A172 (cell line): ENCODE measurements at places on chromosomes 1 and 21. TPM values are rescaled to one million over a fixed set of nuclear protein-coding genes. Genes with fewer than 3 reads are reported as not detected.

The DIO1 gene
- total RNA-seq: not detected in 2 replicates

The TSPAN1 gene
- total RNA-seq: 1.6 and 2.3 TPM in 2 replicates

The HPCA gene
- not detected in 2 replicates for total RNA-seq

The CHIA gene
- total RNA-seq: not detected in 2 replicates

The PADI6 gene
- not detected in 2 replicates for total RNA-seq

The NOC2L gene
- 68.7 and 72.8 TPM in 2 replicates for total RNA-seq

The ADAMTS1 gene
- 3.7 and 7.7 TPM in 2 replicates for total RNA-seq

The SPOCD1 gene
- 5.7 and 6.9 TPM in 2 replicates for total RNA-seq

The GNAT2 gene
- total RNA-seq: 0.41 TPM in 1 of 2 replicates, not detected in the other

The HDAC1 gene
- total RNA-seq: 61.0 and 61.8 TPM in 2 replicates

The FAM72A gene
- 13.8 and 20.3 TPM in 2 replicates for total RNA-seq

The CDCA8 gene
- 16.0 and 22.5 TPM in 2 replicates for total RNA-seq

The PEX11B gene
- 40.8 and 41.8 TPM in 2 replicates for total RNA-seq

The TCHHL1 gene
- not detected in 2 replicates for total RNA-seq

The CCDC190 gene
- not detected in 2 replicates for total RNA-seq

The C4BPA gene
- not detected in 2 replicates for total RNA-seq

The CAPZA1 gene
- total RNA-seq: 249 and 268 TPM in 2 replicates

The SLC1A7 gene
- not detected in 2 replicates for total RNA-seq

The A3GALT2 gene
- total RNA-seq: not detected in 2 replicates

The LCE3E gene
- total RNA-seq: not detected in 2 replicates

The ZSWIM5 gene
- 0.14 and 0.16 TPM in 2 replicates for total RNA-seq

The FASLG gene
- not detected in 2 replicates for total RNA-seq

The ACTL8 gene
- not detected in 2 replicates for total RNA-seq

The LCE2A gene
- total RNA-seq: not detected in 2 replicates

The MAN1C1 gene
- 0.67 and 1.5 TPM in 2 replicates for total RNA-seq

The OLIG2 gene
- total RNA-seq: 1.4 and 3.9 TPM in 2 replicates

The OR2AK2 gene
- not detected in 2 replicates for total RNA-seq

The GJB3 gene
- 0.74 and 1.6 TPM in 2 replicates for total RNA-seq

The COL6A1 gene
- total RNA-seq: 329 and 393 TPM in 2 replicates

The SYNC gene
- total RNA-seq: 39.9 and 51.3 TPM in 2 replicates

The IL10 gene
- total RNA-seq: not detected in 2 replicates

The AIRE gene
- not detected in 2 replicates for total RNA-seq

The CCDC27 gene
- total RNA-seq: not detected in 2 replicates

The FTCD gene
- 0.45 TPM in 1 of 2 replicates, not detected in the other for total RNA-seq

The ITLN2 gene
- not detected in 2 replicates for total RNA-seq

The HOOK1 gene
- total RNA-seq: not detected in 2 replicates

The PTGS2 gene
- total RNA-seq: not detected in 2 replicates

The FALEC gene
- total RNA-seq: 0.55 TPM in 1 of 2 replicates, not detected in the other

The CLCNKB gene
- total RNA-seq: not detected in 2 replicates

The FAM131C gene
- 1.1 and 1.8 TPM in 2 replicates for total RNA-seq

The PKN2 gene
- 13.9 and 15.7 TPM in 2 replicates for total RNA-seq

The MFSD2A gene
- 1.8 and 3.0 TPM in 2 replicates for total RNA-seq

The OVAAL gene
- total RNA-seq: not detected in 2 replicates
